ENCODE measurements at places on chromosomes 4 and X.

DNA sequence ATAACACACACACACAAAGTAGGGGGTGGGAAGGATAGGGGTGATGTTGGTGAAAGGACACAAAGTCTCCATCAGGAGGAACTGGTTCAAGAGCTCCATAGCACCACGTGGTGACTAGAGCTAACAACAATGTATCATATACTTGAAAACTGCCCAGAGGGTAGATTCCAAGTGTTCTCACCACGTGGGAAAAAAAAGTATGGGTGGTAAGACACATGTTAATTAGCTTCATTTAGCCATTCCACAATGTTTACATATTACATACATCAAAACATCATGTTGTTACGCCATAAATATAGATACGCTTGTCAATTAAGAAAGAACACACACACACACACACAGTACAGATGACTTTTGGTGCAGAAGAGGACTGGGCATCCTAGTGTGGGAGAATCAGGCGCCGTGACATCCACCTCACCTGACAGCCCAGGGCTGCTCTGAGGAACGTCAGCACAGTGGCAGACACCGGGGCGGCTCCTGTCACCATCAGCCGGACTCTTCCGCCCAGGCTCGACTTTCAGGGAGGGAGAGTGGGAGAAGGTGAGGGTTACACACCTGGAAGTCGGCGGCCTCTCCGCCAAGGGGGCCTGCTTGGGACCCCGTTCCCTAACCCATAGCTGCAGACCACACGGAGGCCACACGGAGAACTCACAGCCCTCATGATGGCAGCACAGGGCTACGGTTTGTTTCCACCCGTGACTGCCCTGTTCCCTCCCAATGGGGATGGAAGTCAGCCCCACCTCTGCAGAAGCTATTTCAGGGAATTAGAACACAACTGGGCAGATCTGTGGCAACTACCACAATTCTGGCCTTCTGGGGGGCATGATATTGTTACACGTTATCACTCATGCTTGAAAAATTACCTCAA lies 31.8 kb upstream of the CENPU start:
- no peak for DNase-seq

DNA sequence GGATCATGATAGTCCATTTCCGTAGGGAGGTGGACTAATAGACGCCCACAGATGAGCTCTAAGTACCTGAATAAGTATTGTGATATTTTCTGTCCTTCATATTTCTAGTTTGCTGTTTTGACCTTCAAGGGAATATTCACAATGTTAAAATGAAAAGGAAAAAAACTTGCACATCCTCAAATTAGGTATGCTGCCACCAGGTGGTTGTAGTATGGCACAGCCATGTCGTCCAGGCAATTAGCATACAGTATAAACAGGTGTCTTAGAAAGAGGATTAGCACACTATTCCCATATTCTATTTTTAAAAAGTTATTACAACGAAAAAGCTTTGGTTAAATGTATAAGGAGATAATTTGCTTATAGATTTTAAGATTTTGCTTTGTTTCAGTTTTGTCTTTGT lies 802.0 kb downstream of the RPA4 start:
- DNase-seq, result no peak

- DNase-seq, result no peak
Observed at GRCh38 chrX:87468941-87469340, 48.7 kb upstream of the KLHL4 start.

DNA sequence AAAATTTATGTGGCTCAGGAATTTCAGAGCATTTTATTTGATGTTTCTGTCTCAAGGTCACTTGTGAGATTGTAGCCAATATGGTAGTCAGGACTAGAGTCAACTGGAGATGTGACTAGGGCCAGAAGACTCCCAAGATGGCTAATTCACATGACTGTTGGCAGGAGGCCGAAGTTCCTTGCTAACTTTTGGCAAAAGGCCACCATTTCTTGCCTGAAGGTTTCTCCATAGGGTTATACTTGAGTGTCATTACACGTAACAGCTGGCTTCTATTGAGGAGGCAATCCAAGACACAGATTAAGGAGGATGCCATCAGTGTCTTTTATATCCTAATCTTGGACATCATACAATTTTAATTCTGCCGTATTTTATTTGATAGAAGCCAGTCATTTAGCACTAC lies 162.3 kb upstream of the MAOA start:
- no peak for DNase-seq

DNA sequence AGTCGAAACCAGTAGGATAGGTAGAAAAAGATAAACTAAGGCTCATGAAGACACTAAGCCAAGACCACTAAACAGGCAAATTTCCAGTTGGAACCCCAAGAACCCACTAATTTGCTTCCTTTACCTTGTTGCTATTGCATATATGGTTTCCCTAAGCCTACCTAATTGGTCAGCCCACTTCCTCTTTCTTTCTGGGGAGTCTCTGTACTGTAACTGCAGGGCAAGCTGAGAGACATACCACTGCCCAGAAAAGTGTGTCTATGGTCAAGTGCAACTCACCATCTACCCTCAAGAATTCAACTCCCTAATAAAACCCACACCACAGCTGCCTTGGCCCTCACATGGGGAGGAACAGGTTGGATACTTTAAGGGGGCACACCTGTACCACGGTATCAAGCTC lies 28.6 kb downstream of the IDS start:
- no peak for DNase-seq

DNA sequence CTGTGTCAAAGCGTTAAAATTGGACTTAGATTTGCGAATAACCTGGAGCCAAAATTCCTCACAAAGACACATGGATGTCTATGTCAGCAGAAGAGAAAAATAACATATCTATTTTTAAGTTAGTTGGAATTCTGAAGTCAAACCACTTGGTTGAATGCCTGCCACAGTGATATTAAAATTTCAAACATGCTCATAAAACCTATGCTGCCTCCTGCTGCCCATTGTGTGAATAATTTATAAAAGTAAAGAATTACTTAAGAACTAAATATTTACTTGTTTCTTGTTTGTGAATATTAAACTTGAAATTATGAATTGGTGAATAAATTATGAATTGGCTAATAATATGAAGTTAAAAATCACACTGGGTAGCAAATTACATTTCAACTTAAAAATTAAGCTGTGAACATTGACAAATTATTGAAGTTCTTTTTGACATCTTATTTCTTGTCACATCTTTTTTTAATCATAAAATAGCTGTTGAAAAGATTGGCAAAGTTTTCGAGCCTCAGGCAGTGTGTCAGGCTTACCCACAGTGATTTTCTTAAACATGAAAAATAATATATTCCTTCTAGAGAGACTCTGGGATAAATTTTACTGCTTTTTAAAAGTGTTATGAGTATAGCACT lies 35.4 kb downstream of the FABP2 start:
- no peak for DNase-seq

GRCh38 chrX:114134465-114134864 lies 449.4 kb upstream of the HTR2C start:
- DNase-seq, result no peak

GRCh38 chrX:146396409-146396808 lies 413.2 kb upstream of the CXorf51B start:
- DNase-seq, result no peak

- DNase-seq, result no peak
Observed at GRCh38 chr4:20313237-20314030, 61.7 kb downstream of the SLIT2 start.

DNA sequence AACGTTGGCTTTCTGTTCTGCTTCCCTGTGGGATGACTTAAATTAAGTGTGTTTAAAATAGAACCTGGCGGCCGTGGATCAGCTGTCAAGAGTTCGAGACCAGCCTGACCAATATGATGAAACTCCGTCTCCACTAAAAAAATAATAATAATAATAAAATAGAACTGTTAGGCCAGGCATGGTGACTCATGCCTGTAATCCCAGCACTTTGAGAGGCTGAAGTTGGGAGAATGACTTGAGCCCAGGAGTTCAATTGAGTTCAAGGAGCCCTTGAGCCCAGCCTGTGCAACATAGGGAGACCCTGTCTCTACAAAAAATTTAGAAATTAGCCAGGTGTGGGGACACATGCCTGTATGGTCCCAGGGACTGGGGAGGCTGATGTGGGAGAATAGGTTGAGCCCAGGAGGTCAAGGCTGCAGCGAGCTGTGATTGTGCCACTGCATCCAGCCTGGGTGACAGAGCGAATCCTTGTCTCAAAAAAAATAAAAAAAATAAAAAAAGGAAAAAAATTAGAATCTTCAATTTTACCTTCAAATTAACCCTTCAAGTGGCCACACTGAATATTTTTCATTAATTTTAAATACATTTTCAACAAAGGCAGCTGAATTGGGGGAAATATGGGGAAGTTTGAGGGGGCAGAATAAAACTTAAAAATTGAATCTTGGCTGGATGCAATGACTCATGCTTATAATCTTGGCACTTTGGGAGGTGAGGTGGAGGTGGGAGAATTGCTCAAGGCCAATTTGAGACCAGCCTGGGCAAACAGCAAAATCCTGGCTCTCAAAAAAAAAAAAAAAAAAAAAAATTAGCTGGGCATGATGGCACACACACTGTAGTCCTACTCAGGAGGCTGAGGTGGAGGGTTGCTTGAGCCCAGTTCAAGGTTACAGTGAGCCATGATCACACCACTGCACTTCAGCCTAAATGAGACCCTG lies 31.8 kb upstream of the HSD17B13 start:
- no peak for DNase-seq

DNA sequence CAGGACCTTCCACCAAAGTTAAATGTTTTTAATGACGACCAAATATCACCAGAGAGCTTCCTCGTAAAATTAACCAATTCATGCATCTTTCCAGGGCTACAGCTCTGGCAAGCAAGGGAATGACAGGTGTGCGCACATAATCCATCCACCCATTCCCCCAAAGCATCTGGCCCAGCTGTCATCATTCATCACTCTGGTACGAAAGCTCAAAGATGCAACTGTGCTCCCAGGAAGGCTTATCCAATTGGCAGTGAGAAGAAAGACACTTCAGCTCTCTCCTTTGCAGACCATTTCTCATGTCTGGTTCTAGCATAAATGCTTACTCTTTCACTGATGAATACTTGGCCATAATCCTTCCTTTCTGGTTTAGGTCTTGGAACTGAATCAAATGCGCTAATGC lies 139.2 kb downstream of the NSUN7 start:
- no peak for DNase-seq

DNA sequence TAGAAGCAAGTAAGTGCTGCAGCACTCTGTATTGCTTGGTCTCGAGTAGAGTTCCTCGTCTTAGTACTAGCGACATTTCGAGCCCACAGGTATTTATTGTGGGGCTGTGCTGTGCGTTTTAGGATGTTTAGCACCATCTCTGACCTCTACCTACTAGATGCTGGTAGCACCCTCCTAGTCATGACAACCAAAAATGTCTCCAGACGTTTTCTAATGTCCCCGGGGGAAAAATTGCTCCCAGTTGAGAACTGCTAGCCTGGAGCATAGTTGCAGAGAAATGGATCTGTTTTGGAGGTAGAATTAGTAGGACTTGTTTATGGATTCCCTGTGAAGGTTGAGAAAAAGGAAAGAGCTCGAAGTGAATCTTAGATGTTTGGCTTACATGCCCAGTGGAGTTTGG lies 287.2 kb downstream of the TENM3 start:
- DNase-seq, result no peak

GRCh38 chrX:119617517-119618164 lies 11.4 kb upstream of the NKRF start:
- DNase-seq, result no peak

DNA sequence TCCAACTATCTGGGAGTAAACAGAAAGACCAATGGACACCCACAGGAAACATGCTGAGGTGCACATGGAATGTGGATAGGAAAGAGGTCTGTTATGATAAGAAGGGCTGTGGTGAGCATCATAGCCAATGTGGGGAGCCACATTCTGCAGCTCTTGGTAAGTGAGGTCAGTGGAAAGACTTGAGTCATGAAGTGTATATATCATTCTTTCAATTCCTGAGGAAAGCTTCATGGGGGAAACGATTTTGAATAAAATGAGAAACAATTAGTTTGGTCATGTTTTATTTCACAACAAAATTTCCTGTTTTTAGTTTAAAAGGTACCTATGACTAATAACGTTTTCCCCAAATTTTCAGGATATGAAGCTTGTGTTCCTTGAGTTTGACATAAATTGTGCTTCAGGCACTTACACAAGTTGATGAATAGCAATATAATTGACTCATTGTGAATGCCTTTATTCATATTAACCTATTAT lies 41.4 kb upstream of the RASSF6 start:
- no peak for DNase-seq

GRCh38 chr4:101792056-101792590 lies 1.6 kb downstream of the BANK1 start:
- DNase-seq, result no peak

DNA sequence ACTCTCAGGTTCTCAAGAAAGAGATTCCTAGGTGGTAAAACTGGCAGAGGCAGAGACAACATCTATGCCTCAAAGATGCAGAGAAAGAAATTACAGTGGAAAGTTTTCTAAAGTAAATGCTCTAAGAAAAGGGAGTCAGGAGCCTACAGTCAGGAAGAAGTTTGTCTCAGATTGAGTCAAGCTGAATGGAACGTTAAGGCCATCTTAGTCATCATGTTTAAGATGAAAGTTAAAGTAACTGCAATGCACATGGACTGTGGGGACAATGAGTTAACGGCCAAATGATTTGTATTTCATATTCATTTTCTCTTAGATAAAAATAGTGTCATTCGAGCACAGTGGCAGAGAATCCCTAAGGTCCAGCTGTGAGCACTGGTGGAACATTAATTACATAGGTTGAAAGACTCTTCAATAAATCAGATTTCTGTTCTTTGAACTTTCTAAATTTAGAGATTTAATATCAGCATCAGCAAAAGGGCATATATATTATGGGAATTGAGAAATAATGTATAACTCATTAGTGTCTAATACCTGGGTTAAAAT lies 384.6 kb downstream of the DTHD1 start:
- no peak for DNase-seq

DNA sequence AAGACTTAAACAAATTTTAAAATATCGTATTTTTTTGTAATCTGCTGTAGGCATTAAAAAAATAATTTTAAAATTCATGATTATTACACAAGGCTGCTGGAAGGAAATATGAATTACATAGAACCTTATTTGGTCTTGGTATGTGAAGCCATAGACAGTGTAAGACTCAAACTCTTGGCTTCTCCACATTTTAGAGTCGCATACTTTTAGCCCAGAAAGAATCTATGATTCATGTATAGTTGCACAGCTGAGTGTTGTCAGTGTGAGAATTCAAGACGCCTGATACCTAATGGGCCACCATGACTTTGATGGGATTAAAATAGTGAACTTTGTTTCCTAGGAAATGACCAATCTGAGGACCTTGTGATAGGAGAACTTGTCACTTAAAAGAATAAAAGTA lies 1.4 kb downstream of the INTU start:
- DNase-seq, result no peak

- DNase-seq, result no peak
Observed at GRCh38 chr4:9893329-9894108, 112.1 kb downstream of the DRD5 start.

DNA sequence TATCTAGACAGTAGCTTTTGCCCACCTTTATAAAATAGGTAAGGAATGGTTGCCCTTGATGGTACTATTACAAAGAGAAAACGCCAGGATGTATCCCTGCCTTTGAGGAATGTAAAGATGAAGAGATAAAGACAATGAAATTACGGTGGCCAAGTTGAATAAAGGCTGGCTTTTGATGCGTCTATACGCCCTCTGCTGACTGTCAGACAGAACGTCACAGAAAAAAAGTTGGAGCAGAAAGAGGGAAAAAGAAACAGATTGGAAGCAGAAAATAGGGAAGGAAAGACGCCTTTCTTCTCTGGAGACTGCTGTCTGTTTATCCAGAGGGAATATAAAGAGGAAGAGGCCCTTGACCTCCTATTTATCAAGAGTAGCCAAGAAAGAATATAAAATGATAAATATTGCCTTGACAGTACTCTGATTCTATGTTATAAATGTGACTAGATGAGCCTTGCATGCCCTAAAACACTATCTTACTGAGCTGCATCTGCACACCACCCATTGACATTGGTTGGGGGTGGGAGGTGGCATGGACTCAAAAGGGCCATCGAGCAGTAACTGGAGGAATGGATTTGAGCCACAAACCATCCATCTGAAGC lies 30.6 kb downstream of the PCDH19 start:
- DNase-seq, result no peak
